ENCODE measurements at places on chromosomes 2 and 18. TPM values are rescaled to one million over a fixed set of nuclear protein-coding genes. Genes with fewer than 3 reads are reported as not detected.

DNA sequence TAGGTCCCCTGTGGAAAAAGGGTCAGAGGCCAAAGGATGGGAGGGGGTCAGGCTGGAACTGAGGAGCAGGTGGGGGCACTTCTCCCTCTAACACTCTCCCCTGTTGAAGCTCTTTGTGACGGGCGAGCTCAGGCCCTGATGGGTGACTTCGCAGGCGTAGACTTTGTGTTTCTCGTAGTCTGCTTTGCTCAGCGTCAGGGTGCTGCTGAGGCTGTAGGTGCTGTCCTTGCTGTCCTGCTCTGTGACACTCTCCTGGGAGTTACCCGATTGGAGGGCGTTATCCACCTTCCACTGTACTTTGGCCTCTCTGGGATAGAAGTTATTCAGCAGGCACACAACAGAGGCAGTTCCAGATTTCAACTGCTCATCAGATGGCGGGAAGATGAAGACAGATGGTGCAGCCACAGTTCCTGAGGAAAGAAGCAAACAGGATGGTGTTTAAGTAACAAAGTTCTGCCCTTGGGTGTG lies 165.8 kb downstream of the RPIA start:
- no peaks in the 10 kb centered on the region for H3K36me3 ChIP-seq
- no peak for DNase-seq

The ADRA2B gene
- total RNA-seq, result 0.21 TPM

The SCN3A gene
- total RNA-seq, result not detected

The KCNS3 gene
- total RNA-seq, result 0.17 TPM

The MAP3K19 gene
- not detected for total RNA-seq

The GRHL1 gene
- total RNA-seq, result 1.00 TPM

DNA sequence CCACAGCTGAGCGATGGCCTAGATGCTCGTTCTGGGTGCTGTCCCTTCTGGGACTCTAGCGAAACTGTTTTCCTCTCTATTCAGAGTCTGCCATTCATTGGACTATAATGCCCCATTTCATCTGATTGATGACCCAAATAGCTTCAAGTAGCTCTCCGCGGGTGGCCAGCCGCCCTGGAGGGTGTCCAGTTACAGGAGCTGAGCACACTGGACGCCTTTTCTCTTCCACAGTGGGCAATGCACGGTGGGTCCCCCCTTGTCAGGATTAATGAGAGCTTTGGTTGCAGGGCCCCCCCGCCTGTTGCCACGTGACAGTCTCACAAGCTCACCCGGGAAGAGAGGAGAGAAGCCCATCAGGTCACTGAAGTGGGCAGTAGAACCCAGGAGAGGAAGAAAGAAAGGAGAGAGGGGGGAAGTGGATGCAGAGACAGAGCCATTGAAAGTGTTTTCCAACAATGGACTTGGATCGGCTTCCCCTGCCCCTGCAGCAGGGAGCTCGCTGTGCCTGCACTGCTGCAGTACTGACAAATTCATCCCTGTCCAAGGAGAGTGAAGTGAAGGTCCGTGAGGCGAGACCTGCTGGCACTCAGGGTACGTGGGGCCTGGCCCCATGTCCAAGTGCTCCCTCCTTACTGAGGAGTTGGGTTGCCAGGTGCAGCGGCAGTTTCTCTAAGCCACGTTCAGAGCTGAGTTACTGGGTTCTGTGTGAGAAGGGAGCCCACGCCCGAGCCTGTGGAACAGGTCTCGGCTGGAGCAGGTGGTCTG lies 44.8 kb downstream of the DIPK1C start:
- peaks cover 5% of the 10 kb centered on the region for H3K27me3 ChIP-seq
- no peak for DNase-seq
- H3K4me1 ChIP-seq, result peaks cover 11% of the 10 kb centered on the region
- no peak overlapping the region for H3K27ac ChIP-seq
- H3K36me3 ChIP-seq, result no peaks in the 10 kb centered on the region

GRCh38 chr2:113812204-113812603 lies 55.8 kb upstream of the SLC35F5 start:
- H3K36me3 ChIP-seq, result no peaks in the 10 kb centered on the region
- no peak overlapping the region for H3K27ac ChIP-seq
- no peaks in the 10 kb centered on the region for H3K27me3 ChIP-seq
- DNase-seq, result no peak
- no peak overlapping the region for H3K4me3 ChIP-seq
- no peaks in the 10 kb centered on the region for H3K4me1 ChIP-seq

- no peaks in the 10 kb centered on the region for H3K4me1 ChIP-seq
- no peak overlapping the region for H3K4me3 ChIP-seq
- H3K36me3 ChIP-seq, result no peaks in the 10 kb centered on the region
- no peak for DNase-seq
- no peaks in the 10 kb centered on the region for H3K27me3 ChIP-seq
- no peak overlapping the region for H3K27ac ChIP-seq
These were observed 945.7 kb upstream of the LRRTM1 start for GRCh38 chr2:81250270-81250669.

DNA sequence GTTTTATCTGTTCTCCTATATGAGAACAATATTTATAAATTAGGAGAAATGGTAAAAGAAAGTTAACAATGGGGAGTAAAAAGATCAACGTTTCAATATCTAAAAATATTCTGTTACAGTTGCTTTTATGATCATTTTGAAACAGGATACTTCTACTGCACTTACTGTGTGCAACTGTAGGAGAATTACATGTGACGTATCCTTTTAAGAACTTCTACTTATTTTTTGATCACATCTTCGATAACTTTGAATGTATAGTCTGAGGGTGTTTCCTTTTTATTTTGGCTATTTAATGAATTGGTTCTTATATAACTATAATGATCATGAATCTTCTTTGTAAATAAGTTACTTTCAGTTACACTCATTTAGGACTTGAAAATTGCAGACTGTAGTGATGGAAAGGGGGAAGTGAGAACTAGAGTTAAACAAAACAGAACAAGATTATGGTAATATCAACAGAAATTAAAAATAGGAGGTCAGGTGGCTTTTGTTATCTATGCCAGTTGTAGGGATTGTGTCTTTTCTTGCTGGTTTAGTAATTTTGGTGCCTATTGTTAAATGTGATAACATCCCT lies 109.9 kb downstream of the MSTN start:
- H3K4me3 ChIP-seq, result no peak overlapping the region
- peaks cover 5% of the 10 kb centered on the region for H3K27me3 ChIP-seq
- no peak overlapping the region for H3K27ac ChIP-seq
- H3K36me3 ChIP-seq, result no peaks in the 10 kb centered on the region
- H3K4me1 ChIP-seq, result peaks cover 3% of the 10 kb centered on the region

The TET3 gene
- total RNA-seq, result 10.5 TPM

GRCh38 chr2:143877056-143877455 lies 642.9 kb downstream of the ZEB2 start:
- no peak for DNase-seq
- peaks cover 6% of the 10 kb centered on the region for H3K27me3 ChIP-seq
- H3K36me3 ChIP-seq, result no peaks in the 10 kb centered on the region
- H3K4me3 ChIP-seq, result no peak overlapping the region
- peaks cover 16% of the 10 kb centered on the region for H3K4me1 ChIP-seq

GRCh38 chr2:51224790-51225189 lies 192.9 kb upstream of the NRXN1 start:
- no peak overlapping the region for H3K4me3 ChIP-seq
- no peaks in the 10 kb centered on the region for H3K4me1 ChIP-seq
- no peaks in the 10 kb centered on the region for H3K36me3 ChIP-seq
- no peak overlapping the region for H3K27ac ChIP-seq
- DNase-seq, result no peak

The MROH2A gene
- total RNA-seq, result not detected

The GKN1 gene
- total RNA-seq, result not detected

The HOXD11 gene
- not detected for total RNA-seq

GRCh38 chr18:32621034-32621433 lies 150.4 kb upstream of the GAREM1 start:
- no peak for DNase-seq
- no peaks in the 10 kb centered on the region for H3K4me1 ChIP-seq

DNA sequence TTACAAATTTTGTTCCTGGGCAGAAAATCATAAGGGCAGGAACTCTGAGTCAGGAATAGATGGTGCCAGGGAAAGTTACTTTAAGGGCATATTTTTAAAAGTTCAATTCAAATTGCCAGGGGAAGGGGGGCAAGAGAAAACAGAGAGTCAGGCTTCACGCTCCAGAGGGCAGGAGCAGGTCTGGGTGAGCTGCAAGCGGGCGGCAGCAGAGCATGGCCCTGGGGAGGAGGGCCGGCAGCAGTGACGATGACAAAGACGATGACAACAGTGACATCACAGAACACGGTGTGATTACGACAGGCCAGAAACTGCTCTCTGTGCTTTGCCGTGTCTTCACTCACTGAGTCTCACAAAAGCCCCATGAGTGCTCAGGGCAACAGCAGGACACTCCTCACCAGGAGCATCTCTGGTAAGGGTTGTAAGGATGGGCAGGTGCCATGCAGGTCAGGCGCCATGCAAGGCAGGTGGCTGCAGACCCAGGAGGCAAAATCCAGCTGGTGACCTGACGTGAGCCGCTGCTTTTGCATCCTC lies 23.3 kb downstream of the CHST10 start:
- no peak overlapping the region for H3K27ac ChIP-seq
- H3K27me3 ChIP-seq, result no peaks in the 10 kb centered on the region
- no peaks in the 10 kb centered on the region for H3K4me1 ChIP-seq
- no peak for DNase-seq
- no peak overlapping the region for H3K4me3 ChIP-seq
- H3K36me3 ChIP-seq, result no peaks in the 10 kb centered on the region

DNA sequence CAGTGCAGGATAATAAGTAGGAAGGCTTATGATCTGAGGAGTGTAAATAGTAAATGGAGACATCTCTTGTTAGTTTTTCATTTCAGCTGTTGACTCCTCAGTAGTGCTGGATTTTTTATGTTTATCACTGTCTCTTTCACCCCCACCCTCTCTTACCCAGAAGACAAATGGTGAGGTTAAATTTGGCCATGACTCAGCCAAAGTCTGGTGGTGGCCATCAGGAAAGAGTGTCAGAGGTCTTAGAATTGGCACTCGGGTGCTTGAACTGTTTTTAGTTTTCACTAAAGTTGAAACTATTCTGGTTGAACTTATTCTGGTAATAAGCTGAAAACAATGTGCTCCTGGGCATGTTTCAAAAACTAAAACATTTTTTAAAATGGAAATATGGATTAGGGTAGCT lies 123.3 kb downstream of the FHOD3 start:
- no peaks in the 10 kb centered on the region for H3K36me3 ChIP-seq
- no peak overlapping the region for H3K4me3 ChIP-seq
- H3K27me3 ChIP-seq, result peaks cover 2% of the 10 kb centered on the region
- H3K27ac ChIP-seq, result no peak overlapping the region

DNA sequence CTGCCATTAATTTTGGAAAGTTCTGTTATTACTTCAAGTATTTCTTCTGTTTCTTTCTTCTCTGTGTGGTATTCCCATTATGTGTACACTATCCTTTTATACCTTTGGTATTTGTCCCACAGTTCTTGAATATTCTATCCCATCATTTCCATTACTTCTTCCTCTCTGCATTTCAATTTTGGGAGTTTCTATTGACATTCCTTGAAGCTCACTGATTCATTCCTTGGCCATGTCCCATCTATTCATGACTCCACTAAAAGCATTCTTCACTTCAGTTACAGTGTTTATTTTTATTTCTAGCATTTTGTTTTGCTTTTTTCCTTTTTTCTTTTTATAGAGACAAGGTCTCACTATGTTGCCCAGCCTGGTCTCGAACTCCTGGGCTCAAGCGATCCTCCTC lies 30.3 kb downstream of the PROC start:
- H3K4me3 ChIP-seq, result no peak overlapping the region
- no peak for DNase-seq
- H3K4me1 ChIP-seq, result peaks cover 6% of the 10 kb centered on the region

- peak; percentile 77 for DNase-seq
- no peaks in the 10 kb centered on the region for H3K36me3 ChIP-seq
- H3K27ac ChIP-seq, result no peak overlapping the region
- peaks cover 17% of the 10 kb centered on the region for H3K4me1 ChIP-seq
- no peaks in the 10 kb centered on the region for H3K27me3 ChIP-seq
These were observed 177.3 kb downstream of the HAUS1 start for GRCh38 chr18:46281185-46282176.

The RAB27B gene
- total RNA-seq, result 0.22 TPM
